ENCODE measurements at places on chromosomes 3 and 15.

GRCh38 chr3:134337071-134337482, 37.2 kb downstream of the AMOTL2 start:
- DNase-seq, result no peak

- no peak for DNase-seq
These were observed 190.7 kb downstream of the LSAMP start for GRCh38 chr3:116254541-116254940.

GRCh38 chr3:1883534-1883933, 215.1 kb upstream of the CNTN4 start:
- no peak for DNase-seq

DNA sequence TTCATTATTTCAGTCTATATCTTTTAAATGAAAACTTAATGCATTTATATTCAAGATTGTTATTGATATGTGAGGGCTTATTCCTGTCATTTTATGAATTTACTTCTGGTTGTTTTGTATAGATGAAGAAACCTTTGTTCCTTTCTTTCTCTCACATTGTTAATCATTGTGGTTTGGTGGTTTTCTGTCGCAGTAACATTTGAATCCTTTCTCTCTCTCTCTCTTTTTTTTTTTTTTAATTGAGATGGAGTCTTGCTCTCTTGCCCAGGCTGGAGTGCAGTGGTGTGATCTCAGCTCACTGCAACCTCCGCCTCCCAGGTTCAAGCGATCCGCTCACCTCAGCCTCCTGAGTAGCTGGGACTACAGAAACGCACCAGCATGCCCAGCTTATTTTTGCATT, 22.1 kb downstream of the AGBL1 start:
- no peak for DNase-seq

DNA sequence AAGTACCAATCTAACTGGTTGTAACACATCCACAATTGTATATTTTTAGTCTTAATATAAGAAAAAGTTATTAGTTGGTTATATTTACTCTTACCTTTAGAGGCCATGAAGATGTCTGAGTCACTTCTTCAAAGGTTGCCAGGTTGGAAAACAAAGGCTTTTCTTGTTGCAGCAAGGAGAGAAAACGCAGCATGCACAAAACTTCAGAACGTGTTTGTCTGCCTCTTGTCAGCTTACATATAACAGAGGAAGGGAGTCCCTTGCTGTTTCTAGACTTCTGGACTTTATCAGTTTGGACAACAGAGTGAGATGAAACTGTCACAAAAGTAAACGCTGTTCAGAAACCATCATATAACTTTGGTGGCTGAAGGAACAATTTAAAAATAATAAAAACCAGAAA, at the start of gene PLSCR5:
TSS of gene PLSCR5 (minus strand) at position 241 of the 400 bp plus-strand sequence. CDS start at position 107, 134 bp downstream.
- DNase-seq, result no peak

GRCh38 chr15:56959318-56959648, 40.8 kb downstream of the TCF12 start:
- DNase-seq, result no peak

- DNase-seq, result no peak
These were observed 12.3 kb upstream of the MFSD1 start for GRCh38 chr3:158789592-158789991.

GRCh38 chr3:173092038-173092437, 49.0 kb downstream of the SPATA16 start:
- no peak for DNase-seq

GRCh38 chr15:62564886-62565633, 400.0 kb upstream of the C2CD4B start:
- no peak for DNase-seq

- DNase-seq, result no peak
These were observed 1021.0 kb upstream of the SEMA6D start for GRCh38 chr15:46696281-46696680.

DNA sequence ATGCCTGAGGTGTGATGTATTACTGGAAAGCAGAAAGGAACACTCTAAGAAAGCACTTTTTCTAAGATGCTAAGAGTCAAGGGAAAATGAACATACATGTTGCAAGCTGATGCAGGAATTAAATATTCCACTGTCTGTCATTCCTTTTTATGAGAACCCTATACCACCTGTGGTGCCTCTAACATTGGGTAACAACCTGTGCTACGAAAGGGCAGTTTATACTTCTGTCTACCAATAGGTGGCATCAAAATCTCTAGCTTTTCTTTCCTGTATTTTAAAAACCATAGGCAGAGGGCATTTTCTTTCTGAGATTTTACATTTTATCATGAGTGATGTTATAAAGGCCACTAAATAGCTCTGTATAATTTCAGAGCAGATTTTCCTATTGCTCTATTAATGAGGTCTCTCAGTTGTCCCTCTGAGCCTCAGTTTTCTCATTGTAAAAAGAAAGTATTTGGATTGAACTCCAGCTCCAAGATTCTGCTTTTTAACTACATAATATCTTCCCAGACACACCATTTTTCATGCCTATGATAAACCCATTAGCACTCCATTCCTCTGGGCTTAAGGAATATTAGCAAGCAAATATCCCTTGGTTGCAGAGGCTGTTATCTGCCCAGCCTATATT, 3.5 kb upstream of the CPNE4 start:
- DNase-seq, result no peak

DNA sequence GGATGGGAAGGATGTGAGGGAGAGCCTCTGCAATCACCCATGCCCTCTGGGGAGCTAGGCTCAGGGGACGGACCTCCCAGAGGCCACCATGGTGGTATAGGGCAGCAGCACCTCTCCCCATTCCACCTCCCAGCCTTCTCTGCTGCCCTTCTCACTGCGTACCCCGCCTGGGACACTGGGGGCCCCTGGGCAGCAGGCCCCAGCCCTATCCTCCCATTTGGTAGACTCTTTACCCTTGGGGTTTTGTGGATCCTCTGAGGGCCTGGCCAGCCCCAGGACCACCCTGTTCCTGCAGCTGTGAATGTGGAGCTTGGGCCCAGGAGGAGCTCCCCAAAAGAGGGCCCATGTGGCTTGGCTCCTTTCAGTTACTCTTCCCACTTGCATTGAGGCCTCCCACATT, 131.9 kb downstream of the DNAJB8 start:
- DNase-seq, result no peak

GRCh38 chr15:72751751-72752455, 31.7 kb downstream of the ADPGK start:
- no peak for DNase-seq
